ENCODE measurements at places on chromosomes 1 and 21. TPM values are rescaled to one million over a fixed set of nuclear protein-coding genes. Genes with fewer than 3 reads are reported as not detected.
A peak's percentile ranks its signal among the peaks of the same experiment; 100 is the strongest.

- DNase-seq = no peak
Observed at GRCh38 chr1:163085041-163085903, 16.1 kb downstream of the RGS4 start.

GRCh38 chr1:156104861-156105832 lies 9.4 kb upstream of the LMNA start:
- DNase-seq = no peak

DNA sequence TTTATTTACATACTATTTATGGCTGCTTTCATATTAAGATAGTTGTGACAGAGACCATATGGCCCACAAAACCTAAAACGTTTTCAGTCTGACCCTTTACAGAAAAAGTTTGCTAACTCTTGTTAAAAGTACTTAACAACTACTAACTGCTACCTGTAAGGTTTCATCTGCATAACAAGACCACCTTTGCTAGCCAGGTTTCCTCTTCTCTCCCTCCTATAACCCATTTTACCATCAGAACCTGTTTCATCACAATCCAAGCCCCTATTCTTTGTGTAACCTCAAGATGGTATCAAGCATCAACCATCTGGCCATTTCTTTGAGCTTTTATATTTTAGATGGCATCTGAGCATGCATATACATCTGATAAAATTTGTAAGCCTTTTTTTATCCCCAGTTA lies 305.4 kb downstream of the HHIPL2 start:
- no peak for DNase-seq

- DNase-seq = no peak
Observed at GRCh38 chr21:46509741-46510502, 51.2 kb downstream of the DIP2A start.

DNA sequence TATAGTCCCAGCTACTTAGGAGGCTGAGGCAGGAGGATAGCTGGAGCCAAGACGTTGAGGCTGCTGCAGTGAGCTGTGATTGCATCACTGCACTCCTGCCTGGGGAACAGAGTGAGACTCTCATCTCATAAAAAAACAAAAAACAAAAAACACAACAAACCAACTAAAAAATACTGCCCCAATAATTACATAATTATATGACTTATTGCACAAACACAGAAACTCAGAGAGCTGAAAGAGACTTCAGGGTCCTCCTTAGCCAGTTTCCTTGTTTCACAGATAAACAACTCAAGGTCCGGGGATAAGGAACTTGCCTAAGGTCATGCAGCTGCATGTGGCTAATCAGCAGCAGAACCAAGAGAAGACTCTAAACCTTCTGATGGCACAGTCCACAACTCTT lies 11.9 kb downstream of the EXTL2 start:
- no peak for DNase-seq

- no peak for DNase-seq
Observed at GRCh38 chr1:116451702-116452101, 78.7 kb downstream of the ATP1A1 start.

- DNase-seq = no peak
Observed at GRCh38 chr1:210125143-210125542, 107.5 kb upstream of the SERTAD4 start.

DNA sequence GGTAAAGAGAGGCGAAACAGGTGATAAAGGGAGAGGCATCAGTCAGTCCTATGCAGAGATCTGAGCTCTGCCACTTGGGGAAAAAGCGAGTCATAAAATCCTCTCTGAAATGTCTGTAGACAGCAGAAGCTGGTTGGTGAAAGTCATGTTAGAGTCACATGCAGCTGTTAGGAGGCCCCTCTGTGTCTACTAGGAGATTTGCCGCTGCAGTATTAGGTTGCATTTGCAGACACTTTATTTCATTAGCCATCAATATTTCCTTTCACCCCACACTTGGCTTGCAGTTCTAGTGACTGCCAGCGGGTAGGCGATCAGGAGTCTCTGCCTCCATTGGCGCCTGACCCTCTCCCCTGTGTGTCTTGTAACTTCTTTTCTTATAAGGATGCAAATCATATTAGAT lies 16.2 kb downstream of the ATP1A4 start:
- no peak for DNase-seq

GRCh38 chr1:79741720-79742421 lies 735.3 kb upstream of the ADGRL4 start:
- no peak for DNase-seq

DNA sequence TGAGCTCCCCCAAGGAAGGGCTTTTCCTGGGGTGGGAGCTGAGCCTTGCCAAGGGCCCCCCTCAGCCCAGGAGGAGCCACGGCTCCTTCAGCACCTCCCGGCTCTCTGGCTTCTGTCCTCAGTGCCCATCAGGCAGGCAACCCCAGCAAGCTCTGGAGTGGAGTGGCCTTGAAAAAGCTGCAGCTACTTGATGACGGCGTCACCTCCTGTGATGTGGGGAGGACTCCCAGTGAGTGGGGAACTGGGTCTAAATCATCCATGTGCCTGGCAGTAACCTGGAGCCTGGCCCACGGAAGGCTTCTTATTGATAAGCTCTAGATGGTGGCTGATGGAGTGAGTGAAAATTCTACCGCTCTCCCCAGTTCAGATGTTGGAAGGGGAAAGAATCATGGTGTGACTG lies 114.4 kb downstream of the TMEM53 start:
- DNase-seq = no peak

DNA sequence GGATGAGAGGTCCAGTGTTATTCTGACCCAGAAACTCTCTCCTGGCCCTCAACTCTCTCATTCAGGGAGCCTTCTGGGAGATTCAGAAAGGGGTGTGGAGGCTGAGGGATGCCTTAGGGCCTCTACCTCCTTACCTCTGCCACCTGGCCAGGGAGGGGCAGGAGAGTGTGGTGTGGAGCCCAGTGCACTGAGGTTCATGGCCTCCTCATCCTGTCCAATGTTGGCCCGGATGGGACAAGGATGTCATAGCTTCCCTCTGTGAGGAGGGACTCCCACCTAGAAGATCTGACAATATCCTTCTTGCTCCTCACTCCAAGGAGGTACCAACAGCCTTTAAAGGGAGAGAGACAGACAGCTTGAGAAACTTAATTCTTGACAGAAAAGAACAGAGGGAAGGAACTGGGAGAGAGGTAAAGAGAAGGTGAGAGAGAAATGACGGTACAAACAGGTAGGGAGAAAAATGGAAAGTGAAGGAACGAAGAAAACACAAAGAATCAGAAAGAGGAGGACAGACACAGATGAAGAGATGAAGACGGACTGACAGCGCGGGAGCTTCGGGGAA lies 779 bp downstream of the BEND5 start:
- no peak for DNase-seq

DNA sequence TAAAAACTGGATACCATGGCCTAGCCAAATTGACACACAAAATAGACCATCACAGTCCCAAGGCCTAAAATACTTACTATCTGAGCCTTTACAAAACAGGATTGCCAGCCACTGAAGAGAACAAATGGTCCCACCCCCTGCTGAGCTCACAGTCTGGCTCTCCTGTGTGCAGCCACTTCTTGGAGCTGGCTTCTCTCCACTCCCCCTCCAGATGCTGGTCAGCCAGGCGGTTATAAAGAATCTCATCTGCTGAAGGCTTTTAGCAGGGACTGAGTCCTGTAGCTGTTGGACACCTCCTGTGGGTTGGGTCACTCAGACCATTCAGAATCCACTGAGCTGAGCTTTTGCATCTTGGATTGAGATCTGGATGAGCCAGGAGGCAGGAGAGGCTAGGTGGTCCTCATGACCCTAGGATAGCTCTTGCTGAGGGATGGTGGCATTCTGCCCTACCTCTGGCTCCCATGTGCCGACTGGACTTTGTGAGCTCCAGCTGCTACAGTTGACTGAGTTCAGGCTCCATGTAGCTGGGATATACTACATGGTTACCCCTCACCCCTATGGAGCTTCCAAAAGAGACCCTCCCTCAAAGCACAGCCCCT lies 16.1 kb downstream of the OXCT2 start:
- DNase-seq = peak; percentile 73

DNA sequence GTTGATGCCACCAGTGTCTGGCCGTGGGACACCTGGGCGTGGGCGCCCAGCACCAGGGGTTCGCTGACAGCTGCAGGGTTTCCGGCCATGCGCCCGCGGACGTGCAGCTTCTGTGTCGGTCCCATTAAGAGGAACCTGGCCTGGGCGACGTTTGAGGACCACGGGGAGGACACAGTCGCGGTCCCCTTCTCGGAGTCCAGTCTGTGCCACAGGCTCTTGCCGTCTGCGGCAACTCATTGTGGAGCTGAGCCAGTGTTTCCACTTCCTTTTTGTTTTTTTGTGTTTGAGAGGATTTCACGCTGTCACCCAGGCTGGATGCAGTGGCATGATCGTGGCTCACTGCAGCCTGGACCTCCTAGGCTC lies 1.6 kb upstream of the C1orf159 start:
- no peak for DNase-seq

DNA sequence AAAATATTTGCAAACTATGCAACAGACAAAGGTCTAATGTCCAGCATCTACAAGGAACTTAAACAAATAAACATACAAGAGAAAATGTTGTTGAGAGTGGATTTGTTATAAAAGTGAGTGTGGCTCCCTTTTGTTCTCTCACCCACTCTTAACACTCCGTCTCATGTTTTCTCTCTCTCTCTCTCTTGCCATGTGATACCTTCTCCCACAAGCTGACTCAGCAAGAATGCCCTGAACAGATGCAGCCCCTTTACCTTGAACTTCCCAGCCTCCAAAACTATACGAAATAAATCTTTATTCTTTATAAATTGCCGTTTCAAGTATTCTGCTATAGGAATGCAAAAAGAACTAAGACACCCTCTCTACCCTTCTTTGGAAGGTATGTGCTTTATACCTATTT lies 234.1 kb downstream of the ADGRL2 start:
- DNase-seq = no peak

DNA sequence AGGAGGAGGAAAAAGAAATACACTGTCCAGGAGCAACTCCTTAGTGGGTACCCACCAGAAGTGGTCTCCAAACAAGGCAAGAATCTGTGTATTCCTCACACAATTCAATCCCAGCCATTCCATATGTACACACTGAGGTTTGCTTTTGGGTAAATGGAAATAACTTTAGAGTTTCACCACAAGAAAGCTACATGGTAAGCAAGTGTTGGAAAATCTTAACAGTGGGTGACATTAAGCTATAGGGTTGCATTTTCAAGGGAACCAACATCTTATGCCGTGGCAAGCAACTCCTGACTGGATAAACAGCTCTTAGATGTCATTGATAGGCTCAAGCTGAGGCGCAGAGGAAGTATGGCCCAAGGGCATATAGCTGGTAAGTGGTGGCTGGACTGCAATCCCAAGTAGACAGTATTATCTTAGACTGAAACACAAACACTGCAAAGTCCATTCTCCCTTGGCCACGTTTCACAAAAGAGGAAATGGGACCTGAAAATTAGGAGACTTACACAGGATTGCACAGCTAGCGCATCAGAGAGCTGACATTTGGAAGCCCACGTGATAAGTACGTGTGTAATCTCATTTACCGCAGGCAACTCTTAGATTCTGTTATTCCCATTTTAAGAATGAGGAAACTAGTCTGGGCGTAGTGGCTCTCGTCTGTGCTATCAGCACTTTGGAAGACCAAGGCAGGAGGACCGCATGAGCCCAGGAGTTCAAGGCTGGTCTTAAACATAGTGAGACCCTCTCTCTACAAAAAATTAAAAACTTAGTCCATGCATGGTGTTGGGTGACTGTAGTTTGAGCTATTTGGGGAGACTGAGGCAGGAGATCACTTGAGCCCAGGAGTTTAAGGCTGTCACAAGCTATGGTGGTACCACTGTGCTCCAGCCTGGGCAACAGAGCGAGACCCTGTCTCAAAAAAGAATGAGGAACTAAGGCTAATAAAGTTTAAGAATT lies 4.0 kb upstream of the BRWD1 start:
- no peak for DNase-seq

GRCh38 chr1:207503950-207504349 lies 8.0 kb downstream of the CR1 start:
- no peak for DNase-seq

DNA sequence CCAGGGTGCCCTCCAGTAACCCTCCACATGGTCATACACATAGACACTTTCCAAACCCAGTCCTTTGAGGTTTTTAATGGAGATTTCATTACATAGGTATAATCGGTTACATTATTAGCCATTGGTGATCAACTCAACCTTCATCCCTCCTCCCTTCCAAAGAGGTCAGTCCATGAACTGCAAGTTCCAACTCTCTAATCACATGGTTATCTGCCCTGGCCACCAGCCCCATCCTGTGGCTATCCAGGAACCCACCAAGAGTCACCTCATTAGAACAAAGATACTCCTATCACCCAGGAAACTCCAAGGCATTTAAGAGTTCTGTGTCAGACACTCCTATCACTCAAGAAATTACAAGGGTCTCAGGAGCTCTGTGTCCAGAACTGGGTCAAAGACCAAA lies 12.2 kb downstream of the ATP1A4 start:
- no peak for DNase-seq

DNA sequence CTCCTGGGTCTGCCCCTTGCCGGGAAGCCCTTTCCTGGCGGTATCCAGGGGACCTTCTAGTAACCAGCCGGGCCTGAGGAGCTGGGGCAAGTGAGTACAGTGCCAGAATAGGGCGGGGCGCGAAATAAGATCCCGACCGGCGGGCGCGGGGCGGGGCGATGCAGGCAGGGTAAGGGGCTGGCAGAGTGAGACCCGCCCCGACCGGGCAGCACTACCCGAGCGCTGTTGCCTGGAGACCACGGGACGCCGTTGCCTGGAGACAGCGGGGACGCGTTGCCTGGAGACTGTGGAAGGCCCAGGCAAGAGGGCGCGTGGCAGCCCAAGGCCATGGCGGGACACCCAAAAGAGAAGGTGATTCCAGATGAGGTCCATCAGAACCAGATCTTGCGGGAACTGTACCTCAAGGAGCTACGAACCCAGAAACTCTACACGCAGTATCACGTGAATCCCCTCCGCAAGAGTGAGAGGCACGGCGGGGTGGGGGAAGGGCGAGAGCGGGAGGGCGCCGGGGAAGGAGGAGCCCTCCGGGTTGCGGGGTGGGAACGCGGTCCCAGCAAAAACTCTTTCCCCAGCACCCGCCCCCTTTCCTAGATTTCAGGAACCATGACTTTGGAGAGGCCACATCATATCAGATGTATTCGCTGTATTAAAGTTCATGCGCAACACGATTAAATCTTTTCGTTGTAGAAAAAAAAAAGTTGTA lies 24.3 kb downstream of the EBNA1BP2 start:
- peak; percentile 95 for DNase-seq

- DNase-seq = no peak
Observed at GRCh38 chr1:101165954-101166353, 70.9 kb upstream of the S1PR1 start.

- no peak for DNase-seq
Observed at GRCh38 chr1:60367532-60367931, 294.0 kb upstream of the C1orf87 start.

KRTAP13-3 gene
- not detected for total RNA-seq

ESPN gene
- not detected for total RNA-seq

BEND5 gene
- total RNA-seq = 1.5 TPM

S100A7 gene
- total RNA-seq = not detected

LRRIQ3 gene
- total RNA-seq = 0.86 TPM

C1QB gene
- total RNA-seq = not detected

SLC25A34 gene
- total RNA-seq = 1.3 TPM

CELSR2 gene
- total RNA-seq = 10.5 TPM

CCDC190 gene
- 1.1 TPM for total RNA-seq

GBP7 gene
- not detected for total RNA-seq

KIF1B gene
- 48.9 TPM for total RNA-seq

Measured in osteocyte (in vitro differentiated cells).